Cardiac ventricle fibroblast (primary cell): ENCODE measurements at places on chromosomes 3 and 15. TPM values are rescaled to one million over a fixed set of nuclear protein-coding genes. Genes with fewer than 3 reads are reported as not detected.

The ADGRG7 gene
- total RNA-seq: not detected in 2 replicates

The ROPN1 gene
- total RNA-seq: not detected in 2 replicates

The HEG1 gene
- 145 and 149 TPM in 2 replicates for total RNA-seq

The THSD4 gene
- total RNA-seq: 2.3 and 3.2 TPM in 2 replicates

The CCDC54 gene
- not detected in 2 replicates for total RNA-seq

The LTF gene
- total RNA-seq: not detected in 2 replicates

The C2CD4A gene
- 0.05 and 0.06 TPM in 2 replicates for total RNA-seq

The NR1D2 gene
- 11.9 and 13.6 TPM in 2 replicates for total RNA-seq

The CLDN18 gene
- total RNA-seq: not detected in 2 replicates

The SEC62 gene
- 32.6 and 37.0 TPM in 2 replicates for total RNA-seq

The LEKR1 gene
- total RNA-seq: 0.37 and 0.88 TPM in 2 replicates

The KIF7 gene
- total RNA-seq: 27.4 and 28.3 TPM in 2 replicates

The B3GNT5 gene
- 5.9 and 8.2 TPM in 2 replicates for total RNA-seq

The CPA3 gene
- total RNA-seq: not detected in 2 replicates

The ZNF280D gene
- total RNA-seq: 18.5 and 19.3 TPM in 2 replicates

The MORC1 gene
- not detected in 2 replicates for total RNA-seq

The CTXN2 gene
- total RNA-seq: not detected in 2 replicates

The ARHGAP31 gene
- total RNA-seq: 7.0 and 7.8 TPM in 2 replicates

The FRMD4B gene
- total RNA-seq: 4.1 and 5.6 TPM in 2 replicates

The NOX5 gene
- 0.10 and 0.87 TPM in 2 replicates for total RNA-seq

The DHFR2 gene
- total RNA-seq: 5.7 and 6.5 TPM in 2 replicates

The MFAP1 gene
- 16.2 and 16.8 TPM in 2 replicates for total RNA-seq

The DNAH12 gene
- 0.06 and 0.20 TPM in 2 replicates for total RNA-seq

The KBTBD13 gene
- not detected in 2 replicates for total RNA-seq

The CLCN2 gene
- 2.5 and 3.0 TPM in 2 replicates for total RNA-seq

The VIPR1 gene
- 0.31 TPM in 1 of 2 replicates, not detected in the other for total RNA-seq

The PTH1R gene
- total RNA-seq: 8.4 and 12.4 TPM in 2 replicates

The RRP9 gene
- 22.3 and 24.1 TPM in 2 replicates for total RNA-seq

The PCOLCE2 gene
- total RNA-seq: 65.1 and 68.1 TPM in 2 replicates

The FGF7 gene
- total RNA-seq: 129 and 165 TPM in 2 replicates

The IGSF11 gene
- not detected in 2 replicates for total RNA-seq

The ECE2 gene
- total RNA-seq: 0.12 TPM in 1 of 2 replicates, not detected in the other

The TM6SF1 gene
- 1.7 TPM in 1 of 2 replicates, not detected in the other for total RNA-seq

The IREB2 gene
- 19.6 and 42.6 TPM in 2 replicates for total RNA-seq

The POLG gene
- 30.7 and 40.3 TPM in 2 replicates for total RNA-seq

The MRAS gene
- total RNA-seq: 20.5 and 26.8 TPM in 2 replicates

The AQP9 gene
- not detected in 2 replicates for total RNA-seq

The THOC7 gene
- total RNA-seq: 41.7 and 63.9 TPM in 2 replicates

The CYP11A1 gene
- 0.81 and 1.7 TPM in 2 replicates for total RNA-seq

The ADAMTS7 gene
- total RNA-seq: 12.6 and 13.6 TPM in 2 replicates

The TNFAIP8L3 gene
- total RNA-seq: 6.6 and 11.5 TPM in 2 replicates

The RAD54L2 gene
- total RNA-seq: 7.2 and 7.5 TPM in 2 replicates

The SEMA6D gene
- 2.8 and 3.7 TPM in 2 replicates for total RNA-seq
